Left forelimb (tissue), 1 donor: ENCODE measurements at places on chromosomes 12 and 14.

- DNase-seq, result no peak
Measured at GRCh38 chr14:71418532-71419245, 511.4 kb downstream of the PCNX1 start.

GRCh38 chr14:34038358-34039057 lies 87.6 kb upstream of the EGLN3 start:
- no peak for DNase-seq

DNA sequence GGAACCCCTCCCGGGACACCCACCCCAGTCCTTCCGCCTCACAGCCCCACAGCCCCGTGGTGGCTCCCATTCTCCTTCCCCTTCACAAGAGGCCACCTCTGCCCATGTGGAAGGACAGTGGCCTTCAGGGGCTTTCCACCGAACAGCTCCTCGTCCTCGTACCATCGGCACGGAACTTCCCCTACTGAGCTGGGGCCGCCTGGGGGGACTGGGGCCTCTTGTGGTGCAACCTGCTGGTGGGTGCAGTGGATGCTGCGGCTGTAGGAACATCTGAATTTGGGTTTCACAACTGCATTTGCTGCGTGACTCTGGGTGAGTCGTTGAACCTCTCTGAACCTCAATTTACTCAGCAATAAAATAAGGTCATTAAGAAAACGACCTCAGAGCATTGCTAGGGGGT lies 50.9 kb downstream of the RFLNA start:
- DNase-seq, result no peak

DNA sequence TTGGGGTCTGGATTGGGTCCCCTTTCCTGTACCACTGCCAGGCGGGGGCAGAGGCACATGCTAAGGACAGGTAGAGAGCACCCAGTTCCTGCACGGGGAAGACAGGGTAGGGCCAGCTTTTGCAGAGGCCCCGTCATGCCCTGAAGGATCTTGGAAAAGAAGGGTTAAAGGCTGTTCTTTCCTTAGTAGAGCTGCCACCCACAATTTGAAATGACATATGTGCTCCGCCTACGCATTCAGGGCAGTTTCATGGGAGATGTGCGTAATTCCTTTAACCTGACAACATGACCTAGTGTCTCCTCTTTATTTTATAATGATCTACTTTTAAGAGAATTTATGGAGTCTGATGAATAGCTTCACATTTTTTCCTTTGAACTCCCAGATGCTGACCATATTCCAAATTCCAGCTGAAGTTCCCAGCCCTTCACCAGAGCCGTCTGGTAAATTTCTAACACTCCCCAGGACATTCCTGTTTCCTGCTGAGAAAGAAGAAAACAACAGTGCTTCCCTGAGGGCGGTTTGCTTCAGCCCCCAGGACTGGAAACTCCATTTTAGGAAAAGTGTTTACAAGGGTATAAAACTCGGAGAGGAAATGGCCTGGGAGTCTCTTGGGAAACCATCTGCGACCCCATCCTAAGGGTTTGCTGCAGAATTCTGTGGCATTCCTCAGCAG lies 58.9 kb upstream of the PLEKHG3 start:
- DNase-seq, result no peak

DNA sequence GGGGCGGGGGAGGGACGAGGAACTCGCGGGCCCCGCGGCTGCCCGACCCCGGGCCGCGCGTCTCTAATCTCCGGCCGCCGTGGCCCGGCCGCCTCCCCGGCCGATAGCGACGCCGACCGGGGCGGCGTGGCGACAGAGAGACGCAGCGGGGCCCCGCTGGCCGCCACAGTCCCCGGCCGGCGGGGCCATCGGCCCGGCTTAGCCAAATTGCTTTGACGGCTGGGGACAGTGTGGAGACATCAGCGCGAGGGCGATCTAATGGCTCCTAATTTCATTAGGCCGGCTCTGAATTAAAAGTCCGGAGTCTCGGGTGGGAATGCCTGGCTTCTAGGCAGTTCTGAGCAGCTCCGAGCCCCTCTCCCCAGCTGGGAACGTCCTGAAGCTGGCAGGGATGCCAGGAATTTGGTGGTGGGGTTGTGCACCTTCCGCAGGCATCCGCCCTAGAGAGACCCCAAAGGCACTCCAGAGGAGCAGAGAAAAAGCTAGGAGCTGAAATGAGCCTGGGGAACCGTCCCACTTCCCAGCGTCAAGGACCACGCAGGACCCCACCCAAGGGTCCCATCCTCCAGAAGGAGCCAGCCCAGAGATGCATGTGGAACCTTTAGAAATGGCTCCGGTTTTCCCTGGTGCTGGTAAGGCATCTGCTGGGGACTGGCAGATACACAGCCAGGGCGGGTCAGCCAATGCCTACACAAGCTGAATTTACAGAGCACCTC lies 9.6 kb downstream of the TBX5 start:
- DNase-seq, result no peak

DNA sequence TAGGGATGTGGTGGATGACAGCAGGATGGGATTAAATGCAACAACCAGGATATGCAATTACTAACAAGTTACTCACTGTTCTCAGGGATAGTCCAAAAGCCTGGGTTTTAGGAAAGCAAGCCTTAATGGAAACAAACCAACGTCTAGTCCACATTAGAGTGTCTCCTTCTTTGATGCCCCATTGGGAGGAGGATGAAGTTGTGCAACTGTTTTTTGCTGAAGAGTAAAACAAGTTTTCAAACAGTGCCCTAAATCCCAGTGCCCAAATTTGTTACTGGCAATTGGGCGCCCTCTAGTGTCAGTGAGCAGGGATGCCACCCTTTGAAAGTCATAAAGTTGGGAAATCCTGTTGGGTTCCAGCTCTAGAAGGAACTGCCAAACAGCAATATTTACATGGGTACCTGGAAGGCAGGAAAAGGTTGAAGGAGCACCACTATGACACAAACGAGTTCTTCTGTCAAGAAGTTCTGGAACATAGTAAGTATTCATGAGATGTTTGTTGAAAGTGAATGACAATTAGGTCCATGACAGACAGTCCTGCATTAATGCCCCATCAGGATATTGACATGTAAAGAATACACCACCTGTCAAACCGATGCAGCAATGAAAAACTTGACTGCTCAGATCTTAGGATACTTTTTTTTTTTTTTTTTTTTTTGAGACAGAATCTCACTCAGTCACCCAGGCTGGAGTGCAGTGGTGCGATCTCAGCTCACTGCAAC lies 11.1 kb upstream of the DPF3 start:
- no peak for DNase-seq

DNA sequence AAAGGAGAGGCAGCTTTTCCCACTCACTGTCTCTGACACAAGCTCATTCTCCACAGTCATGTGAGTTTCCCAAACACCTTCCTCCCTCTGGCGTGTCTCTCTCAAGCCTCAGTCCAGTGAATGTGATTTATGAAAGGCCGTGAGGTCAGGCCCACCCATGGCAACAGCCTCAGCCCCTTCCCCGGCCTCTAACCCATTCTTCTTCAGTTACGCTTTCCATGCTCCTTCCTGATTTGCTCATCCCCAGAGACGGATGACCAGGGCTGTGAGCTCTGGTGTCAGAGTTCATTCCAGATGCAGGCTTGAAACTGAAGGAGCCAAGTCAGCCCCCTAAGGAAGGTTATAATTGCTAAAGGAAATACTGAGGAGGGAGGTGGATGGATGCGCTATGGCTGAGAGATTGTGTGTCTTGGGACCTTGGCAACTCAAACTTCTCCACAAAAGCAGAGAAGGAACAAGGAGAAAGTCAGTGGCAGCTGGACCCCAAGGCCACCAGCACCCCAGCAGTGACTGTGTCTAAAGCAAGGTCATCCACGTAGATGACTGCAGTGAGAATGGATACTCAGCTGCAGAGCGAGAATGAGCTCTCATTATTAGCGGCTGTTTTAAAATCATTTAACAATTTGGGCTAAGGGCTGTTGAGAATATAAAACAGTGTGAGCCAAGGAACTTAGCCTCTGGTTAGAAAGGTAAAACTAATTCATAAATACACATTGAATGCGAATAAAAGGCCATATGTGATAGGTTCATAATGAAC lies 84.1 kb downstream of the FBXL14 start:
- peak; percentile 67 for DNase-seq

- DNase-seq, result no peak
Measured at GRCh38 chr12:5171701-5172100, 128.0 kb downstream of the KCNA5 start.

DNA sequence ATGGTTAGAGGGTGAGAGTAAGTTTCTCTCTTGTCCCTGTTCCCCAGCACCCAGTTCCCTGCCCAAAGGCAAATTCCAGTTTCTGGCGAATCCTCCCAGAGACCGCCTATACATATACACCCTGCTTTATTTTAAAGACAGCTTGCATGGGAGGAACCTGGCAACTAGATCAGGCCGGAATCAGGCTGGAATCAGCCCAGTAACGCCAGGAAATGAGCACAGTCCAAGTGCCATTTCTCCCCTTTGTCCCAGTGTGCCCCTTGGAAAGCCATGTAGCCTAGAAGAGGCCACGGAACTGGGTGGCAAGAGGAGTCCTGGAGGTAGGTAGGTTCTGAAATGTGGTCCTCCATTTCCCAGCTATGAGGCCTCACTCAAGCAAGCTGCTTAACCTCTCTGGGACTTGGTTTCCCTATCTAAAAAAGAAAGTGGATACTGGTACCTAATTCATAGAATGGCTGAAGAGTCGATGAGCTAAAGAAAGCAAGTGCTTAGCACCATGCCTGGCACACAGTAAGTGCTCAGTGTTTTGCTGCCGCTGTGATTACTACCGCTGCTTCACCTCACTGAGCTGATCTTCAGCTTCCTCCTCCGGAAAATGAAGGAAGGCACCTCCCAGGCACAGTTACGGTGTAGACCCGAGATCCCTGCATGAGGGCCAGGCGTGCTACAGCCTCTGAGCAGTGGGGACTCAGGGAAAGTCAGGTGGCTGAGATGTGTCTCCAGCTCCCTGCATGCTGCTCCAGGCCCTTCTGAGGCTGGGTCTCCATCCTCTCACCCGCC lies 36.4 kb downstream of the PITPNM2 start:
- no peak for DNase-seq

DNA sequence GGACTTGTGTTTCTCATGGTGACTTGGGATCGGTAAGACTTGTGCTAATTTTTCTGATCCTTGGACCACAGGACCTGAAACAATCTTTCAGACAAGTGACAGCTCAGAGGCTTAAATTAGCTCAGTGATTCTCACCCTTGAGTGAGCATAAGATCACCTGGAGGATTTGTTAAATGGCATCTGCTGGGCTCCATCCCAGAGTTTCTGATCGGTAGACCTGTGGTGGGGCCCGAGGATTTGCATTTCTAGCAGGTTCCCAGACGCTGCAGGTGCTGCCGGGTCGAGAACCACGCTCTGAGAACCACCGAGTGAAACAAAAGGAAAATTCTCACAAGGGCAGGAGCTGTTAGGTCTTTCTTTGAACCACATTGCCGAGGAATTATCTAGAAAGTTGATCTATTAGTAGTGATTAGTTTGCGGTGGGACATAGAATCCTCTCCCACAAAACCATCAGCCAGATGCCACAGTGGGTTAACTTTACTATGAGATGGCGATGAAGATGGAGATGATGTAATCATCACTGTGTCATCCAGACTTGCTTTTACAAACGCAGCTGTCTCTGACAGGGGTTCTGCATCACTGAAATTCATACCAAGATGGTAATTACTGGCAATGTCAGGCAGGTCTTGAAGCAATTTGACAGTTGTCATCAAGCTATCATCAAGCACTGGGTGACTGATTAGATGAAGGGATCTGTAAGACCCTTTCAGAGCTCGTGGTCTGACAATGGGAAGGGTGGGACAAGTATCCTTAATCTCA lies 184.0 kb downstream of the AACS start:
- no peak for DNase-seq

- no peak for DNase-seq
Measured at GRCh38 chr12:57983146-57983857, 41.9 kb downstream of the ATP23 start.

DNA sequence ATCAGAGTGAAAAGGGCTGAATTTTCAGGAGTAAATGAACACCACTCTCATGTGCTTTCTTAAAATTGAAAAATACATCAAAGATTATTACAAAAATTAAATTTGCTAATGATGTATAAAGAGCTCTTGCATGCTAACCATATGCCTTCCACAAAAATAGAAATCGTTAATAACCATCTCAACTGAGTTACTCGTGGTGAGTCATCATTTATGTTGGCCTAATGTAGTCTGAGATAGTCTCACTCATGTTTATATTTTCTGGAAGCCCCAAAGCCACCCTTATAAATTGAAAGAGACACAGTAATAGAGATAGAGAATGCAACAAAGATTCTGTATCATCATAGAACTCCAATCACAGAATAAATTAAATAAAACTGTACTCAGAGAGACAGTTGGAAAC lies 131.2 kb downstream of the KCNH5 start:
- no peak for DNase-seq

GRCh38 chr12:27635349-27635972 lies 60.8 kb upstream of the REP15 start:
- no peak for DNase-seq

GRCh38 chr12:102487226-102487625 lies 6.9 kb upstream of the IGF1 start:
- DNase-seq, result no peak

DNA sequence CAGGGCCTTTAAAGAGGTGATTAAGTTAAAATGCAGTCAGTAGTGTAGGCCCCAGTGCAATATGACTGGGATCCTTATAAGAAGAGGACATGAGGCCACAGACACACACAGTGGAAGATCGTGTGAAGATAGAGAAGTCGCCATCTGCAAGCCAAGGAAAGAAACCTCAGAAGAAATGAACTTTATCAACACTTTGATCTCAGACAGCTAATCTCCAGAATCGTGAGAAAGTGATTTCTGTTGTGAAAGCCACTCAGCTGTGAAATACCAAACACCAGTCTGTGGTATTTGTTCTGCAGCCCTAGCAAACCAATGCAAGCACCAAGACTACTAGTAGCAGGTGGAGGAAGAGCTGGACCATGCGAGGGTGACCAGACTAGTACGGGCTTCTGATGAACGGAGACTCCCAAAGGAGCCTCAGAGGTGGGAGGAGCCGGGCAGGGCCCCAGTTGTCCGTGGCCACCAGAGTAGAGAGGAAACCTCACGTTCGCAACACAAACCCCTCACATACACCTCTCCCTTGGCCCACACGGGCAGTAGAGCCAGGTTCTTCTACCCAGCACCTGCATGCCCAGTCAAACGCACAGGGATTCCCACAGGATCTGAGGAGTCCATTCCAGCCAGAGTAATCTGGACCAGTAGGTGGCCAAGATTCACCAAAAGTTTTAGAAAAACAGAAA lies 243.0 kb downstream of the TTC8 start:
- DNase-seq, result no peak

GRCh38 chr14:102830474-102831045 lies 53.3 kb downstream of the TRAF3 start:
- DNase-seq, result no peak

- DNase-seq, result no peak
Measured at GRCh38 chr12:103908877-103909276, 21.3 kb upstream of the HSP90B1 start.
